ENCODE measurements at places on chromosomes 16 and 17.
A peak's percentile ranks its signal among the peaks of the same experiment; 100 is the strongest.

DNA sequence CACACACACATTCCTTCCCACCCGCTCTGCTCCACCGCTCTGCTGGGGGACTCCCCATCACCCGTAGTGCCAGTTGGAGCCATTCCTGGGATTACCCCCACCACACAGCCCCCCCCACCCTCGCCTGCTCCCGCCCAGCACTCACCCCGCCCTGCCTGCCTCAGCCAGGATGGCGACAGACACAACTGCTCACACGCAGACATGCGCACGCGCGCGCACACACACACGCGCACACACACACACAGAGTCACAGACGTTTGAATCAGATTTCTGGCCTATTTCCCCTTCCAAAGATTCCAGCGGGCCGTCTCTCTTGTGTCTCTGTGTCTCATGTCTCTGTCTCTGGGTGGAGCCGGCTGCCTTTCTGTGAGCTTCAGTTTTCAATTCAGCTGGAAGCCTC lies 4.4 kb downstream of the CACNA1G start:
- H3K36me3 ChIP-seq, result peaks cover 2% of the 10 kb centered on the region
- H3K4me1 ChIP-seq, result peaks cover 17% of the 10 kb centered on the region

- no peak overlapping the region for H3K27ac ChIP-seq
- no peak overlapping the region for H3K4me3 ChIP-seq
- no peaks in the 10 kb centered on the region for H3K27me3 ChIP-seq
- peaks cover 3% of the 10 kb centered on the region for H3K4me1 ChIP-seq
- H3K36me3 ChIP-seq, result no peaks in the 10 kb centered on the region
Observed at GRCh38 chr17:61803216-61803615, 60.1 kb downstream of the BRIP1 start.

DNA sequence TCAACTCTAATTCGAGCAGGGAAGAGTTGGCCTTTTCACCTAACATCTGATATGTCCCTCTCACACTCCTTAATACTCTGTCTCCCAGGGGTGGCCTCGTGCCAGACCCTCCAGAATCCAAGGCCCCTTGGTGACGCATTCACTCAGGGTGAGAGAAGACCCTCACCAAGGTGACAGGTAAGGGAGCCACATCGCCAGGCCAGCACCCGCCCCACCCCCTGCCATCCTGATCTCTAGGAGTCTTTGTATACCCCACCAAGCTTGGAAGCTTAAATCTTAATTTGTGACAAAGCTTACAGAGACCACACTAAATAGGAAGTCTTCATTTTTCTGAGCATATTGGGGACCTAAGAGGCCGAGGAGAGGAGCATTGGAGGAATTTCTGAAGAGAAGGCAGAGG lies 286.1 kb downstream of the IRF8 start:
- no peak overlapping the region for H3K27ac ChIP-seq
- no peaks in the 10 kb centered on the region for H3K4me1 ChIP-seq

DNA sequence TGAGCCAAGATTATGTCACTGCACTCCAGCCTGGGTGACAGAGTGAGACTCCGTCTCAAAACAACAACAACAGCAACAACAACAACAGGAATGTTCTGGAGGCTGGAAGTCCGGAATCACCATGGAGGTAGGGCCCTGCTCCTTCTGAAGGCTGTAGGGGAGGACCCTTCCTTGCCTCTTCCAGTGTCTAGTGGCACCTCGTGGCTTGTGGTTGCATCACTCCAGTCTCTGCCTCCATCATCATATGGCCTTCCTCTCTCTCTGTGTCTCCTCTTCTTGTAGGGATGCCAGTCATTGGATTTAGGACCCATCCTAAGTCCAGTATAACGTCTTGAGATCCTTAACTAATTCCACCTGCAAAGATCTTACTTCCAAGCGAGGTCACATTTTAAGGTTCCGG lies 14.0 kb downstream of the NAGPA start:
- peaks cover 10% of the 10 kb centered on the region for H3K27me3 ChIP-seq
- DNase-seq, result no peak
- H3K27ac ChIP-seq, result no peak overlapping the region
- H3K4me3 ChIP-seq, result no peak overlapping the region

- H3K4me3 ChIP-seq, result no peak overlapping the region
- DNase-seq, result no peak
- H3K36me3 ChIP-seq, result peaks cover 15% of the 10 kb centered on the region
- H3K4me1 ChIP-seq, result peaks cover 8% of the 10 kb centered on the region
Observed at GRCh38 chr17:60335289-60335688, 56.6 kb downstream of the USP32 start.

DNA sequence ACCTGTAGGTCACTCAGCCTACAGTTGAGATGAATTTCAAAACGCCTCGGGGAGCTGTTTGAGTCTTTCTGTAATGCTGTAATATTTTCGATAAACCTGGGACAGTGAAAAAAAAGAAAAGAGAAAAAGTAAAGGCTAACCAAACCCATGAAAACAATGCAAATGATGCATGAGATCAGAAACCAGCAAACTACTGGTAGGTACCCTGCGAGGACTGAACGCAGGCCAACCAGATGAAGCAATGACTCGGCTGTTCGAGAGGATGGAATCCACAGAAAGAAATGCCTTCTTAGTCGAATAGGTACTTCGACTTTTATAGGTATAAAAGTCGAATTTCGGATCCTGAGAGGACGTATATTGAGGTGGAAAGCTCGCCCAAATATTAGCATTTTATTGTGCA lies 509 bp upstream of the ATAD5 start:
- peak overlapping the region; percentile 90 for H3K27ac ChIP-seq
- H3K4me1 ChIP-seq, result peaks cover 17% of the 10 kb centered on the region
- no peaks in the 10 kb centered on the region for H3K27me3 ChIP-seq
- peaks cover 12% of the 10 kb centered on the region for H3K36me3 ChIP-seq
- DNase-seq, result no peak
- H3K4me3 ChIP-seq, result peak overlapping the region; percentile 98

- no peak overlapping the region for H3K27ac ChIP-seq
- peaks cover 6% of the 10 kb centered on the region for H3K36me3 ChIP-seq
- DNase-seq, result no peak
Observed at GRCh38 chr16:87178177-87178863, 138.9 kb downstream of the C16orf95 start.

DNA sequence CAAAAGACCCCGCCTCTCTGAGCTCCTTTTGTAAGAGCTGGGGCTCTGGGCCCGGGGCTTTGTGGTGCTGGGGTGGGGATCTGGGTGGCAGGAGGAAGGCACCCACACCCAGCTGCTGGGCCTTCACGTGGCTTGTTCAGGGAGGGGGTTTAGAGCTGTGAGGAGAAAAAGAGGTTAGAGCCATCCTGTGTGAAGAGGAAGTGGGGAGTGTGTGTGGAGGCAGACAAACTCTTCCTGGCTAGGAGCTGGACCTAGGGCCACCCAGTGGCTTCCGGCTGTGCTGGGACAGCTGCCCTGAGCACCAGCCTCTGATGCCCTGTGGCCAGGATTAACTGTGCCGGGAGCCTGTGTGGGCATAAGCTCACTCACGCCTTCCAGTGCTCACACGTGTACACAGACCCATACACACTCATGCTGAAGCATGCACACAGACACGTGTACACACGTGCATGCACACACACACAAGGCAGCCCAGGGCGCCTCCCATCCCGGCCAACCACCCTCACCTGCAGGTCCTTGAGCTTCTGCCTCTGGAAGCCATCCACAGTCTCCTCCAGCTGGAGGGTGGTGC lies 7.4 kb downstream of the CIBAR2 start:
- H3K27me3 ChIP-seq, result no peaks in the 10 kb centered on the region
- peak overlapping the region; percentile 87 for H3K27ac ChIP-seq
- H3K4me1 ChIP-seq, result peaks cover 38% of the 10 kb centered on the region
- peaks cover 10% of the 10 kb centered on the region for H3K36me3 ChIP-seq
- DNase-seq, result peak; percentile 50
- peak overlapping the region; percentile 75 for H3K4me3 ChIP-seq

DNA sequence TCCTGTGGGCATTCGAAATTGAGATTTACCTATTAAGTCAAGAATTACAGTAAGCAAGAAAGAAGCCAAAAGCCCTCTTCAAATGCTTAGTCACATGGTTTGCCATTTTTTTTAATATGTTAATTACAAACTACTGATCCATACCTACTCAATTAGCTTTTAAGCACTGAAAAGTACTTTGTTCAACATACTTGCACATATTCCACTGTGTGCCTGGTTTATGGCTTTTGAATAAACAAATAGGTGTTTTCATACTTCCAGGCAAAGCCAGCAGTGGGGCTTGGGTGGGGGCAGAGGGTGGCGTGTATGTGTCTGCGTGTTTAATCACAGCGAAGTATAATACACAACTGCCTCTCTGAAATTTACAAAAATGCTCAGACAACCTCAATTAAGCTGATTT lies 51.4 kb downstream of the GAS7 start:
- H3K36me3 ChIP-seq, result no peaks in the 10 kb centered on the region
- no peak overlapping the region for H3K27ac ChIP-seq
- H3K4me3 ChIP-seq, result no peak overlapping the region

DNA sequence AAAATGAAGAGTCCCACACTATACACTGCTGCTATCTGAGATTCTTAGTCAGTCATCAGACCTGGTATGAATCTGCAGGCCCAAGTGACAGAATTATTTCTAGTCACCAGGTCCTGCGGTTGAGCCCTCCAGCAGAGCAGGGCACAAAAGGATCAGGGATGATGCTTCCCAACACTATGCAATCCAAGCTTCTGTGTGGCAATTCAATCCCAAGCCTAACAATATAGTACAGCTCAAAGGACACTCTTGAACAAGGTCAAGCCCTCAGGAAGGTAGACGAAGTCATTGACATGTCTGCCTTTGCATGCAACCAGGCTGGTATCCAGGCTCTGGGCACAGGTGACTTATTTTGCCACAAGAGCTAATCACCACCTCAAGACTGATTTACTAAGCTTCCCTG lies 5.8 kb downstream of the DCUN1D3 start:
- peaks cover 20% of the 10 kb centered on the region for H3K4me1 ChIP-seq
- peaks cover 21% of the 10 kb centered on the region for H3K36me3 ChIP-seq
- no peak overlapping the region for H3K4me3 ChIP-seq
- H3K27ac ChIP-seq, result no peak overlapping the region
- no peak for DNase-seq

GRCh38 chr17:81842725-81843504 lies 8.1 kb upstream of the PPP1R27 start:
- DNase-seq, result no peak
- H3K4me1 ChIP-seq, result peaks cover 2% of the 10 kb centered on the region
- no peak overlapping the region for H3K27ac ChIP-seq
- peaks cover 62% of the 10 kb centered on the region for H3K36me3 ChIP-seq

GRCh38 chr16:10770907-10771306 lies 27.3 kb downstream of the NUBP1 start:
- no peaks in the 10 kb centered on the region for H3K27me3 ChIP-seq
- H3K4me3 ChIP-seq, result no peak overlapping the region
- H3K27ac ChIP-seq, result peak overlapping the region; percentile 7
- peaks cover 15% of the 10 kb centered on the region for H3K36me3 ChIP-seq

DNA sequence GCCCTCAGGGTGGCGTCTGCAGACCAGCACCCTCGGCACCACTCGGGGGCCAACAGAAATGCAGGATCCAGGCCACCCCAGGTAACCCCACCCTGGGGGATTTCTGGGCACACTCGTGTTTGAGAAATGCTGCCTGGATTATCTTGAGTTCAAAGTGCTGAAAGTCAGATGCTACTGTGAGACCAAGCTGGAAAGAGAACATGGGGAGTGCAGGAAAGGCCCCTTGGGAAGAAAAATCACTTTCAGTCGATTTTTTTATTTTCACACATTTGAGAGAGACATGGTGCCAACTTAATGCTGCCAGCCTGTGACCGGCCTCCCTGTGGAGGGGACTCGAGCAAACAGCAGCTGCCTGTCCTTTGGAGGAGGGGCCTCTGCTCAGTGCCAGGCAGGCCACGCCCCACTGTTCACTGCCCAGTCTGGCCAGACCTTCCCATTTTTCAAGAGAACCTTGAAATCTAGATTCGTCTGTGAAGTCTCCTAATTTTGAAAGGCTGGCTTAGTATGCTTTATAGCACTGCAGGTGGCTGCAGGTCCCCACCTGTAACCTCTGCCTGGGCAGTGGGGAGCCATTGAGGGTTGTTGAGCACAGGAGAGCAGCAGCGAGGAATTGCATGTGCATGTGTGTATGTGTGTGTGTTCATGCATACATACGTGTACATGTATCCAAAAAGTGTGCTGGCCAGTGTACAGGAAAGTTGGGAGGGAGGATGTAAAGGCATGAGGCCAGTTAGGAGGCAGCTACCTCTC lies 70.7 kb upstream of the PLCG2 start:
- DNase-seq, result no peak
- H3K27ac ChIP-seq, result no peak overlapping the region
- peaks cover 7% of the 10 kb centered on the region for H3K4me1 ChIP-seq
- H3K4me3 ChIP-seq, result no peak overlapping the region
- H3K27me3 ChIP-seq, result no peaks in the 10 kb centered on the region
- H3K36me3 ChIP-seq, result peaks cover 41% of the 10 kb centered on the region

DNA sequence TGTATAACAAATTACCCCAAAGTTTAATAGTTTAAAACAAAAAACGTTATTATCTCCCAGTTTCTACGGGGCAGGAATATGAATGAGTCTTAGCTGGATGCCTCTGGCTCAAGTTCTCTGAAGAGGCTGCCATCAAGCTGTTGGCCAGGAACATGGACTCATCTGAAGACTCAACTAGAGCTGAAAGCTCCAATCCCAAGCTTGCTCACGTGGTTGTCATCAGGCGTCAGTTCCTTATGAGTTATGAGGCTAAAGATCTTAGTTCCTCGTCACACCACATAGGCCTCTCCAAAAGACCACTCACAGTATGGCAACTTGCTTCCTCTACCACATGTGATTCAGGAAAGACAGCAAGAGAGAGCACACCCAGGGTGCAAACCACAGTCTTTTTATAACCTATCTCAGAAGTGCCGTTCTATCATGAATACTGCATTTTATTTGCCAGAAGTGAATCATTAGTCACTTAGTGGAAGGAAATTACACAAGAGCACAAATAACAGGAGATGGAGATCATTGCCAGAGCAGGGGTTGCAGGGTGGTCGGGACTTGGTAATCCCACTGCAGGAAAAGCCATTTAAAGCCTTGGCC lies 48.7 kb upstream of the NLK start:
- peaks cover 38% of the 10 kb centered on the region for H3K27me3 ChIP-seq
- no peak for DNase-seq
- no peaks in the 10 kb centered on the region for H3K36me3 ChIP-seq
- H3K4me1 ChIP-seq, result no peaks in the 10 kb centered on the region
- no peak overlapping the region for H3K27ac ChIP-seq

DNA sequence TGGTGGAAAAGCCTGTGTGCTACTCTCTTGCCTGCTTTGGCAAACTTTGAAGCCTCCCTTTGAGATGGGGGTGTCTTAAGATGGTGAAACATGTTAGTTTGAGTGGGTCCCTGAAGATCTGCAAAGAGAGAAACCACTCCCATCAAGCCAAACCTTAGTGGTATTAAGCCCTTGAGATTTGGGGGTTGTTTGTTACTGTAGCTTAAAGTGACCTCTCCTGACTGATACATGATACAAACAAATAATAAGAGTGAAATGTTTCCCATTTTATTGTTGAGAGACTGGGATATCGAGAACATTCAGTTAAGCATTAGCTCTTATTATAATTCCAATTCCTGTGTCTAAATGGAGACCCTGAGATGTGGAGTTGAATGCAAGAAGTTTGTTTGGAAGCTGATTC lies 63.1 kb downstream of the NT5M start:
- no peak for DNase-seq
- no peak overlapping the region for H3K4me3 ChIP-seq
- H3K4me1 ChIP-seq, result peaks cover 12% of the 10 kb centered on the region
- H3K27ac ChIP-seq, result peak overlapping the region; percentile 42
- H3K27me3 ChIP-seq, result no peaks in the 10 kb centered on the region

Measured in effector memory CD8-positive, alpha-beta T cell (primary cell).